Smooth muscle cell of bladder (primary cell): ENCODE measurements at places on chromosomes 16 and 17. TPM values are rescaled to one million over a fixed set of nuclear protein-coding genes. Genes with fewer than 3 reads are reported as not detected.

CORO7 gene
- total RNA-seq: 10.9 and 11.7 TPM in 2 replicates

HYDIN gene
- total RNA-seq: 0.65 and 1.00 TPM in 2 replicates

HOXB5 gene
- total RNA-seq: not detected in 2 replicates

IGSF6 gene
- not detected in 2 replicates for total RNA-seq

CDC42EP4 gene
- 20.9 and 24.0 TPM in 2 replicates for total RNA-seq

ZNF597 gene
- 1.3 and 1.4 TPM in 2 replicates for total RNA-seq

ZNF785 gene
- total RNA-seq: 7.9 and 8.4 TPM in 2 replicates

ZSCAN10 gene
- not detected in 2 replicates for total RNA-seq

SYT17 gene
- under 0.01 and 0.18 TPM in 2 replicates for total RNA-seq

PABPN1L gene
- total RNA-seq: not detected in 2 replicates

CDH15 gene
- total RNA-seq: 0.28 and 0.65 TPM in 2 replicates

INCA1 gene
- total RNA-seq: 0.37 and 0.57 TPM in 2 replicates

RNF43 gene
- total RNA-seq: not detected in 2 replicates

KPNA2 gene
- total RNA-seq: 31.9 and 37.4 TPM in 2 replicates

TCAP gene
- 0.14 and 0.37 TPM in 2 replicates for total RNA-seq

MRPL10 gene
- 16.5 and 21.0 TPM in 2 replicates for total RNA-seq

NETO2 gene
- total RNA-seq: 4.8 and 5.2 TPM in 2 replicates

GLP2R gene
- 0.28 and 0.85 TPM in 2 replicates for total RNA-seq

ABCA9 gene
- 6.8 and 10.0 TPM in 2 replicates for total RNA-seq

ABCC6 gene
- 0.83 and 2.3 TPM in 2 replicates for total RNA-seq

DBNDD1 gene
- 0.65 and 0.71 TPM in 2 replicates for total RNA-seq

OR3A1 gene
- total RNA-seq: under 0.01 and 0.09 TPM in 2 replicates

CTRL gene
- 0.74 and 0.85 TPM in 2 replicates for total RNA-seq

TLCD3B gene
- total RNA-seq: 0.09 TPM in 1 of 2 replicates, not detected in the other

TEKT1 gene
- not detected in 2 replicates for total RNA-seq

KRT27 gene
- not detected in 2 replicates for total RNA-seq

OXLD1 gene
- 30.7 and 33.1 TPM in 2 replicates for total RNA-seq

NSRP1 gene
- 7.1 and 9.8 TPM in 2 replicates for total RNA-seq

SPEM2 gene
- total RNA-seq: not detected in 2 replicates

SLC16A11 gene
- 0.28 TPM in 2 replicates for total RNA-seq

NT5C3B gene
- total RNA-seq: 78.4 and 83.1 TPM in 2 replicates

ZNF276 gene
- 8.2 and 12.5 TPM in 2 replicates for total RNA-seq

GDPD3 gene
- total RNA-seq: 0.71 and 1.6 TPM in 2 replicates

PRAC2 gene
- total RNA-seq: 0.46 TPM in 1 of 2 replicates, not detected in the other

CACNG3 gene
- total RNA-seq: not detected in 2 replicates

ZP2 gene
- total RNA-seq: not detected in 2 replicates

NPIPB9 gene
- 0.71 and 1.4 TPM in 2 replicates for total RNA-seq

CD300H gene
- total RNA-seq: not detected in 2 replicates

SLC12A3 gene
- under 0.01 TPM in 1 of 2 replicates, not detected in the other for total RNA-seq

SPATA22 gene
- total RNA-seq: 0.09 and 1.8 TPM in 2 replicates

LRRC37A3 gene
- total RNA-seq: 2.1 and 2.8 TPM in 2 replicates

ZG16B gene
- 0.18 and 1.3 TPM in 2 replicates for total RNA-seq

ADAP2 gene
- total RNA-seq: 0.57 and 0.83 TPM in 2 replicates

STAC2 gene
- not detected in 2 replicates for total RNA-seq

HEATR9 gene
- total RNA-seq: not detected in 2 replicates

CEP295NL gene
- total RNA-seq: 0.85 and 1.8 TPM in 2 replicates

DOC2A gene
- 0.28 TPM in 1 of 2 replicates, not detected in the other for total RNA-seq

CENPN gene
- total RNA-seq: 12.9 and 15.3 TPM in 2 replicates

NLRC3 gene
- under 0.01 and 0.09 TPM in 2 replicates for total RNA-seq

MEIOC gene
- total RNA-seq: under 0.01 TPM in 1 of 2 replicates, not detected in the other

MYH2 gene
- total RNA-seq: under 0.01 and 0.46 TPM in 2 replicates

PIPOX gene
- 2.6 and 2.7 TPM in 2 replicates for total RNA-seq

IL34 gene
- total RNA-seq: 4.1 and 5.3 TPM in 2 replicates
